Pons (tissue), 1 donor: ENCODE measurements at places on chromosomes 2 and 18.

GRCh38 chr18:3163968-3164367 lies 55.8 kb downstream of the MYOM1 start:
- no peak for DNase-seq

- no peak for DNase-seq
Measured at GRCh38 chr18:8946066-8946838, 156.2 kb upstream of the NDUFV2 start.

- DNase-seq = no peak
Measured at GRCh38 chr2:151770995-151771394, 36.7 kb upstream of the NEB start.

GRCh38 chr2:179612108-179612507 lies 249.3 kb downstream of the ZNF385B start:
- no peak for DNase-seq

DNA sequence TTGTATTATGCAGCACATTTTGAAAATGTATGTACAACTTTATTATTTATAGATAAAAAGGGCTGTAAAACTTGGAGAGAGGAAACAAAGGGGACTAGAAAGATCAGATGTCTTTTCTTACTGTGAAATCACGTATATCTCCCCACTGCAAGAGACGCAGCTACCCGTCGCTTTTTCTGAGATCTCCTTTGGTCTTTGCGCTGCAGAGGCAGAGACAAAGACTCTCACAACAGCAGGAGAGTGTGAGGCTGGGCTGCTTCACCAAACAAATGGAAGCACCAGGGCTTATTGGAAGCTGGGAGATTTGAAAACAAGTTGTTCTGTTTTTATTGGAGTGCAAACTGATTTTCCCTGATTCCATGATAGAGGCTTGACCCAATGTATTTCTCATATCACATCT lies 129.0 kb upstream of the PARD3B start:
- no peak for DNase-seq

GRCh38 chr2:207768866-207769596 lies 675 bp downstream of the FZD5 start:
- no peak for DNase-seq

GRCh38 chr2:9950521-9951271 lies 797 bp upstream of the GRHL1 start:
- no peak for DNase-seq

DNA sequence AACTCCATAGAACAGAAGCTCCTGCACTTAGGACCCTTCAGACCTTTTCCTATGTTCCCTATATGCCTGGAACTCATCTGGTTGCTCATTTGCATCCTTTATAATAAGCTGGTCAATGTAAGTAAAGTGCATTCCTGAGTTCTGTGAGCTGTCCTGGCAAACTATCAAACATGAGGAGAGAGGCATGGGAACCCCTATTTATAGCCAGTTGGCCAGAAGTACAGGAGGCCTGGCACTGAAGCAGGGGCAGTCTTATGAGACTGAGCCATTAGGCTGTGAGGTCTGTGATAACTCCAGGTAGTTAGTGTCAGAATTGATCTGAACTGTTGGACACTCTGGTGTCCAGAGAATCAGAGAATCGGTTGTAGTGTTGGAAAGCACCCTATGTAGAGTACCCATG lies 88.4 kb downstream of the EHD3 start:
- DNase-seq = no peak

GRCh38 chr18:7927119-7927518 lies 360.0 kb downstream of the PTPRM start:
- DNase-seq = no peak

DNA sequence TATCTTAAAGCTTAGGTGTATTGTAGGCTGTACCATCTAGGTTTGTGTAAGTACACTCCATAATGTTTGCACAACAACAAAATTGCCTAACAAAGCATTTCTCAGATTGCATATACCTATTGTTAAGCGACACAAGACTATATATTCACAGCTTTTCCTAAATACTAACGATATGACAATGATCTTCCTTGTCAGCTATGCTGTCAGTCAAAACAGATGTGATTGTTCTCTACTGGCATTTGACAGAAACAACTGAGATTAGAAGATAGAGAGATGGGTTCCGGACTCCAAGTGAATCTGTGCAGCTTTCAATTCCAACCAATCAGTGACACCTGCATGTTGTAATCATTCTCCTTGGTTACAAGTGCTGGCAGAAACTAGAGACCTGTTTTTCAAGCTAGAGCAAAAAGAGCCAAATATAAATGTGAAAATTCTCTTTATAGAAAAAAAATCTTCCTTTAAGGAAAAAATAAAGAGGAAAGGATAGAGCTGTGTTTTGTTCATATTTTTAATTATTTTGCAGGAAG lies 1232.3 kb upstream of the SLC39A10 start:
- no peak for DNase-seq

GRCh38 chr18:66548747-66549146 lies 55.1 kb downstream of the CDH19 start:
- DNase-seq = no peak

DNA sequence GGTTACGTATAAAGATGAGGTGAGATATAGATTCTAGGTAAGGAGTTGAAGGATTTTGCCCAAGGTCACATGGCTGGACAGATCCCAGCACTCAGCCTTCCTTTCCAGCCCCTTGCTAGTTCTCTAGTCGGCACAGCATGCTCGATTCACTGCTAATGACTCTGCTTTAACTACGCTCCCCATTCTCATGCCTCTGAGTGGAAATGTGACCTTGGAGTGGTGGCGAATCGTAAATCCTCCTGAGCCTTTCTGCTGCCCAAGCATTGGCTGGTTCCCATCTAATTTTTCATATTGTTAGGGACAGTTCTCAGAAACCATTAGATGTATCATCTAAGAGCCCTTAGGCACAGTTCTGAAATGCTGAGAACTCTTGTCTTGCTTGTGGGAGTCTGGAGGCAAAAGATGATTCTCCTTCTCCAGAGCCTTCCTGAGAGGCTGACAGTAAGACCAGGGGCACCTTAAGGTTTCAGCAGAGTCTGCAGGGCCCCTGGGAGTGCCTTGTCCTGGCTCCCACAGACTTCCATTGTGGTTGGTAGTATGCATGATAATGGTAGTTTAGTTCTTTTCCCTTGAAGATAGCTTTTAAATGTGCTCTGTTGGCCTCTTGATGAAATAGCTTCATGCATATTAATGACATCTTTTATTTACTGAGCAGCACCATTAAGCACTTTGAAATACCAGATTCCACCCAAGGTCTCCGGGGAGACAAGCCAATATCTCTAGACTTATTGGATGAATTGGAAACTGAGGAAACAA lies 377.8 kb upstream of the SLC14A2 start:
- no peak for DNase-seq

GRCh38 chr2:871175-871727 lies 79.4 kb upstream of the SNTG2 start:
- no peak for DNase-seq

GRCh38 chr18:46071653-46072375 lies at the start of gene PSTPIP2:
TSS of gene PSTPIP2 (minus strand) at chr18:46072260. CDS start at chr18:46072188, 72 bp downstream.
- no peak for DNase-seq

GRCh38 chr2:29281086-29281915 lies 166.1 kb downstream of the CLIP4 start:
- peak; percentile 85 for DNase-seq

DNA sequence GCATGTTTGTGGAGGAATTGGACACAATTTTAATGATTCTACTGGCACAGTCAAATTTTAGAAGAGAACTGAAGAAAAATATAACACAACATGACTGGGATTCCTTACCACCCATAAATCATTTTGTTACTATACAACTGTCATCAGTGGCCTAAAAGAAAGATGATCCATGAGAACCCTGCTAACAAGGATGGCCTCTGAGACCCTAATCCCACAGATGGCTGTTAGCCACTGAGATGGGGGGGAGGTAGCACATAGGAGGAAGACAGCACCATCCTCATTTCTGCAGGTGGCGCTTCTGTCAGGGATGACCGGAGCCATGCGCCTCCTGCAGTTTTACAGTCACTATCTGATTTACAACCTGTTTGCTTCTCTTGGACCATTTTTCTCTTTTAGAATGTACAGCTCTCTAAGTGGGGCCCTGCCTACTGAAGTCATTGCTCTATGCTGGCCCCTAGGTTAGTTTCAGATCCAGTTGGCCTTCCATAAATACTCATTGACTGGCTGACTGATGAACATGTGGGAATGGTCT lies 279.8 kb downstream of the NAPG start:
- DNase-seq = no peak

GRCh38 chr18:2087877-2088673 lies 483.2 kb downstream of the METTL4 start:
- peak; percentile 24 for DNase-seq

- DNase-seq = peak; percentile 49
Measured at GRCh38 chr2:168060986-168061750, 186.2 kb downstream of the STK39 start.

GRCh38 chr2:235564066-235564465 lies 70.2 kb downstream of the AGAP1 start:
- no peak for DNase-seq

- DNase-seq = no peak
Measured at GRCh38 chr2:179265082-179265510, 464 bp upstream of the SESTD1 start.

- no peak for DNase-seq
Measured at GRCh38 chr2:58357521-58357920, 116.4 kb upstream of the FANCL start.

GRCh38 chr18:59311631-59312030 lies 6.8 kb downstream of the CPLX4 start:
- DNase-seq = no peak

DNA sequence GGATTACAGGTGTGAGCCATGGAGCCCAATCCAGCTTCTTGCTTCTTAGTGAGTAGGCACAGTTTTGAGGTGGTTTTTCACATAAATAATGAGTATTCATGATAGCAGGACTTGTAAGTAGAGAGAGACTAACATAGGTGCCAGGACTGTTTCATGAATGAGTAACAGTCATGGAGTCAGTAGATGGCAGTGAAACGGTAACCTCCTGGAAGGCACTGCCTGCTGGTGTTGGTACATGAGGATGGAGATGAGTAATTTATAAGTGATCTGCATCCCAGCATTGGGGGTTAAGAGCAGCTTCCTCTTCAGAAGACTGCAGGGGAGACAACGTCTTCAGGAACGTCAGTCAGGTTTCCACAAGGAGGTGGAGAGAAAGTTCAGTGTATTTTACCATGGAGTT lies 143.8 kb downstream of the HAUS1 start:
- no peak for DNase-seq

DNA sequence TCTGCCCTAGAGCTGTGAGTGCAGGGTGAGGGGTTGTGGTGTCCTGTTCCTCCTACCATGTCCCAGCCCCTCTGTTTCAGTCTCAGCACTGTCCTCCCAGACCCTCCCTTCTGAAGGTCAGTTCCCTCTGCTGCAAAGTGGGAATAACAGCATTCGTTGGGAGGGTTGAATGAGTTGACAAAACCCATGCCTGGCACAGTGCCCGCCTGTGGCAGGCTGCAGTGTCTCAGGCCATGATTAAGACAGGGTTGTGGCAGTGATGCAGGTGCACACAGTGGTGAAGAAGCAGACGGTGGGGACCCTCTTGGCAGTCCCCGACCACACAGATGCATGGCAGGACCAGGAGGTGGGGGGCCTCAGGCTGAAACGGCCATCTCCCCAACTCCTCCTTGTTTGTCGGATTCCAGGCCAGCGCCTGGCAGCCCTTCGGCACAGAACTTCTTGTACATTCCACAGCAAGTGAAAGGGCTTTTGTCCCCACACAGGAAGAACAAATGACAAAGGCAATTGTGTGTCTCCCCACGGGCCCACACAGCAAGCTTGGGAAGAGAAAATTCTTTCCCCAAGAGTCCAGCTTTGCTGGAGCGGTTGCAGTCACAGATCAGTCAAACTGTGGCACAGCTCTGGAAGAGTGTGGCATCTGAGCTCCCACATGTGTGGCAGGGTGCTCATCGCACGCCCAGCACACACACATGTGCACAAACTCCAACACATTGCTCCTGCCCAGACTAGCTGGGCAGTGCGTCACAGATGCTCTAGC lies 92.0 kb upstream of the MSH2 start:
- peak; percentile 99 for DNase-seq

GRCh38 chr2:212953170-212953920 lies 198.1 kb downstream of the IKZF2 start:
- DNase-seq = no peak

- DNase-seq = no peak
Measured at GRCh38 chr2:27681841-27682240, 18.2 kb downstream of the SLC4A1AP start.

- no peak for DNase-seq
Measured at GRCh38 chr2:1696472-1696871, 47.8 kb downstream of the PXDN start.

- no peak for DNase-seq
Measured at GRCh38 chr2:88554189-88554588, 73.1 kb downstream of the EIF2AK3 start.

- DNase-seq = no peak
Measured at GRCh38 chr2:80114812-80115211, 189.7 kb downstream of the LRRTM1 start.

DNA sequence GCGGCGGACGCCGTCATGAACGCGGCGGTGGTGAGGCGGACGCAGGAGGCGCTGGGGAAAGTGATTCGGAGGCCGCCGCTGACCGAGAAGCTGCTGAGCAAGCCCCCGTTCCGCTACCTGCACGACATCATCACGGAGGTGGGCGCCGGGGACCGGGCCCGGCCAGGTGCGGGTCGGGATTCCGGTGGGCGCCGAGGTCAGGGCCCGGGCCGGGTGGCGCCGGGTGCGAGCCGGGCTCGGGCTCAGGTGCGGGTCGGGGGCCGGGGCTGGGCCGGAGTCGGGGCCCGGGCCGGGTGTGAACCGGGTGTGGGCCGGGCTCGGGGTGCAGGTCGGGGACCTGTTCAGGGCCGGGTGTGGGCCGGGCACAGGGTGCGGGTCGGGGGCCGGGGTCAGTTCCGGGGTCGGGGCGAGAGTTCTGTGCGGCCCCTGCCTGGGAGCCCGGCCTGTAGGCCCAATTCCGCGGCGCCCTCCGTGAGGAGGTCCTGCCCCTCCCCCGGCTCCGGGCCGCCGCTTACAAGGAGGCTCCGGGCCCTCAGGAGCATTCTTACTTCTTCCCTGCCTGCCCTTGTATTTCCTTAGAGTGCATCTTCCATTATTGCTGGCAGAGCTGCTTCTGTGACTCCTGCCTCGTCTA lies 447 bp downstream of the TRAF3IP1 start:
- DNase-seq = no peak

GRCh38 chr2:112924821-112925220 lies 13.9 kb downstream of the IL37 start:
- DNase-seq = no peak
